ENCODE measurements at places on chromosomes 4 and X.

DNA sequence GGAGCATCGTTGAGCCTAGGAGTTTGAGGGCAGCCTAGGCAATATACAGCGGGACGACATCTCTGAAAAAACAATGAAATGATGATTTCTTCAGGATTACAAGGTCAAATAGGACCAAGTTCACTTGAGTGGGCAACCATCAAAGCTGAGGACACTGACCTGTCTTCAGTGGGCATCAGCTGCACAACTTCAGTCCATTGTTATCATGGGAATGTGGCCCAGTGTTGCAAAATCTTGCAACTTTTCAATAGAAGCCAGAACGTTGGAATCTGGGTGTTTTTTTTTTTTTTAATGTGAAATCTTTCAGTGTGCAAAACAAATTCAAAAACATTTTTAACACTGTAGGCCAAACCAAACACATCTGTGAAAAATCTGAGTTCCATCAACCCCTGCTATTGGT, 155.4 kb upstream of the PLAC1 start:
- no peak for DNase-seq

GRCh38 chr4:106614441-106614840, 245.9 kb upstream of the GIMD1 start:
- no peak for DNase-seq

DNA sequence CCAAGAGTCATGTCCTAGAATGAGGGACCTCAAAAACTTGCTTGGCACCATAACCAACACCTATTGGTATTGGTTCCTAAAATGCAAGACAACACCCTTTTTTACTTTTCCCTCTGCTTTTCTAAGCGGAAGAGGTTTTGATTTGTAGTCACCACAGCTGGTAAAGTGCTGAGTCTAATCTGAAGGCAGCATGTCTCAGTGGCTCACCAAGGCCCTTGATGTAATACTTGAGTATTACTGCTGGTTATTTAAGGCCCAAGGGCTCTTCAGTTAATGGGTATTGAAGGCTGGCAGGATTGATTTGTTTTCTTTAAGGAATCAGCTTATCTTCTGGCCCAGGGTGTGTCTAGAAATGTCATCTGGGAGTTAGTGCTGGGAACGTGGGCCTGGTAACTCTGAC, 735.1 kb downstream of the GLUD2 start:
- DNase-seq: no peak

- DNase-seq: no peak
Observed at GRCh38 chrX:68915778-68916177, 87.0 kb downstream of the EFNB1 start.

DNA sequence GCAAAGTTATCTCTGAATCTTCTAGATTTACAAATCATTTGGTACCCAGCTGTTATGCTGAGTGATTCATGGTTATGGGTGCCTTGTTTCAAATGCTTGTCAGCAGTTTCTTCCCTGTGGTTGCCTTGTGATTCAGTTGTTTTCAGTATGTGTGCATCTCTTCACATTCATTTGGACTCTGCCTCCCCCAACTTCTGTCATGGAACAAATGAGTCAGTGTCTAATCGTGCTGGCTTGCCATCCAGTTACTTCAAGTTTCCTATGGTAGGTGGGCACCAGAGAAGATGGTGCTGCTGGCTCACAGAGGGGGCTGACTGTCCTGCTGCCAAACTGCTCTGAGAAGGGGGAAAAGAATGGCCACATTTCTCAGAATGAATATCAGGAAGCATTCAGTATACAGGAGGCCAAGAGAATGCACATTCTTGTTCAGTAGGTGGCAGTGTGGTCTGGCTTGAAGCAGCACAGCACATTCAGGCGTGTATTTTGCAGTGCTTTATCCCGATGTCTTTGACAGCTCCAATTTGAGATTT, 260.9 kb downstream of the GLUD2 start:
- DNase-seq: no peak

- no peak for DNase-seq
Observed at GRCh38 chr4:142427456-142427855, 418.6 kb downstream of the INPP4B start.

DNA sequence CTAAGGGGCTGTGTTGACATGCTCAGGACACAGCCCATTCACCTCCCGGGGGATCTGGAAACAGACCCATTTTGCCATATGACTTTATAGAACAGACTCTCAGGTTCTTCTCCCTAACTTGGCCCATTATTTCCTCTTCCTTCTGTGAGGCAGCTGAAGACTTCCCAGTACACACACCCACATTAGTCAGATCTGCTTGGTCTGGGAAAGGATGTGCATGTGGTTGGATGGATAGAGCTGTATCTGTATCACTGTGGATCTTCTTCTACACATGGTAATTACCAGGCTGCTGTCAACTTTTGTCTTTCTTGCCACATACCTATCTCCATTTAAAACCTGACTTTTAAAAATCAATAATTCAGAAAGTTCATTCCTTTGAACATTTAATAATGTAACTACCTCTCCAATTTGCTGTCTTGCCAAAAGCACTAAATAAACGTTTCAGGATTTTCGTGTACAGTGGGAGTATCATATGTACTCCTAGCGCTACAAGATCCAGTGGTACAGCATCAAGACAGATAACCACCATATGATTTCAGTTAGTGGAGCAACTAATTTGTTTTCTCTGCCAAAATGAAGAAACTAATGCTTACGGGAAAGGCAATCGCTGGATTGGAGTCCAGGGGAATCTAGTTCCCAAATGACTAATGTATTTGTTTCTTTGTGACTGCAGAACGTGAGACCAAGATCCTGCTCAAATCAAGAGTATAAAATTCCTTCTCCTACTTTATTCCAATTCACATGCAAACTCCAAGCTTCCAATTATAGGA, 134.1 kb upstream of the MAP3K15 start:
- no peak for DNase-seq

GRCh38 chr4:101910786-101911373, 120.3 kb downstream of the BANK1 start:
- no peak for DNase-seq

DNA sequence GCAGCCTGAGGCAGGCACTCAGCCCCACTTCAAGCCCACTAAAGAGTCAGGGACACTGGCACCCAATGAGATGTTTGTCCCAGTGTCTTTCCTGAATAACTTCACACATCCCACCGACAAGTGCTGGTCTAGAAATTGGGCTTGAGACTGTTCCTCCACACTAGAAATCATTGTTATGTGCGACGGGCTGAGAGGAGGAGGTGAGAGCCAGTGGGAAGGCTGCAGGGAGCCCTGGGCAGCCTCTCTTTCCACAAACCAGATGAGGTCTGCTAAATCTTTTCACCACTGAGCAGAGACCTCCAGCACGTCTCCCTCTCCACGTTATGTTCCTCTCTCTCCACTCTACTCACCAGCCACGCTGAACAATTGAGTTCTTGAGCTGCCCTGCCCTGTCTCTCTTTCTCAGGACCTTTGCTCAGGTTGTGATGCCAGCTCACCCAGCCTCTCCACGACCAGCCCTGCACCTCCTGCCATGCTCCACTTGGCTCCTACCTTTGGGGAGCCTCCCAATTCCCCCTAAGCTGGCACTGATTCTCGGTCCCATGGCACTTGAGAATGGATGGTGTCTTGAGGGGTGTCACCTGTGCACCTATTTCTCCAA, 8.4 kb downstream of the SCD5 start:
- DNase-seq: no peak

All from stimulated activated CD8-positive, alpha-beta memory T cell treated with anti-CD3 and anti-CD28 coated beads, Interleukin-2, amount 100 ng/mL, for 1 hour (primary cell).